Articular chondrocyte of knee joint (primary cell): ENCODE measurements at places on chromosomes 6 and 20. TPM values are rescaled to one million over a fixed set of nuclear protein-coding genes. Genes with fewer than 3 reads are reported as not detected.

Gene RAB32
- total RNA-seq = 123 and 133 TPM in 2 replicates

Gene TREM2
- not detected in 2 replicates for total RNA-seq

Gene RNGTT
- total RNA-seq = 22.2 and 25.1 TPM in 2 replicates

Gene PLEKHG1
- total RNA-seq = 0.91 and 2.3 TPM in 2 replicates

Gene BANF2
- not detected in 2 replicates for total RNA-seq

Gene SCRT2
- not detected in 2 replicates for total RNA-seq

Gene NKAPL
- total RNA-seq = 0.78 and 1.8 TPM in 2 replicates

Gene RRAGD
- total RNA-seq = 8.5 and 17.2 TPM in 2 replicates

Gene RBBP8NL
- total RNA-seq = not detected in 2 replicates

Gene STMND1
- total RNA-seq = not detected in 2 replicates

Gene TTLL9
- 0.11 and 0.26 TPM in 2 replicates for total RNA-seq

Gene ATP6V1G2
- total RNA-seq = 3.4 and 3.5 TPM in 2 replicates

Gene LY6G6C
- total RNA-seq = not detected in 2 replicates

Gene GGTLC1
- total RNA-seq = not detected in 2 replicates

Gene FRK
- 1.0 and 1.6 TPM in 2 replicates for total RNA-seq

Gene PI16
- under 0.01 and 0.52 TPM in 2 replicates for total RNA-seq

Gene SNX3
- total RNA-seq = 232 and 291 TPM in 2 replicates

Gene JARID2
- 6.3 and 6.8 TPM in 2 replicates for total RNA-seq

Gene PACSIN1
- total RNA-seq = not detected in 2 replicates

Gene NOX3
- not detected in 2 replicates for total RNA-seq

Gene OR2H1
- total RNA-seq = not detected in 2 replicates

Gene MYCT1
- total RNA-seq = 0.13 and 0.32 TPM in 2 replicates

Gene PTK7
- total RNA-seq = 28.3 and 51.5 TPM in 2 replicates

Gene EDN3
- not detected in 2 replicates for total RNA-seq

Gene MRAP2
- 27.2 and 36.6 TPM in 2 replicates for total RNA-seq

Gene ASIP
- total RNA-seq = 0.22 TPM in 1 of 2 replicates, not detected in the other

Gene POLR3F
- total RNA-seq = 11.8 and 16.2 TPM in 2 replicates

Gene UTRN
- 254 and 267 TPM in 2 replicates for total RNA-seq

Gene TMEM14A
- 36.3 and 42.8 TPM in 2 replicates for total RNA-seq

Gene PRRT1
- 0.39 and 0.54 TPM in 2 replicates for total RNA-seq

Gene STK4
- 26.5 and 26.8 TPM in 2 replicates for total RNA-seq

Gene SIRPG
- total RNA-seq = not detected in 2 replicates

Gene SLC2A4RG
- total RNA-seq = 33.6 and 34.5 TPM in 2 replicates
